ENCODE measurements at places on chromosomes 13 and 19.

DNA sequence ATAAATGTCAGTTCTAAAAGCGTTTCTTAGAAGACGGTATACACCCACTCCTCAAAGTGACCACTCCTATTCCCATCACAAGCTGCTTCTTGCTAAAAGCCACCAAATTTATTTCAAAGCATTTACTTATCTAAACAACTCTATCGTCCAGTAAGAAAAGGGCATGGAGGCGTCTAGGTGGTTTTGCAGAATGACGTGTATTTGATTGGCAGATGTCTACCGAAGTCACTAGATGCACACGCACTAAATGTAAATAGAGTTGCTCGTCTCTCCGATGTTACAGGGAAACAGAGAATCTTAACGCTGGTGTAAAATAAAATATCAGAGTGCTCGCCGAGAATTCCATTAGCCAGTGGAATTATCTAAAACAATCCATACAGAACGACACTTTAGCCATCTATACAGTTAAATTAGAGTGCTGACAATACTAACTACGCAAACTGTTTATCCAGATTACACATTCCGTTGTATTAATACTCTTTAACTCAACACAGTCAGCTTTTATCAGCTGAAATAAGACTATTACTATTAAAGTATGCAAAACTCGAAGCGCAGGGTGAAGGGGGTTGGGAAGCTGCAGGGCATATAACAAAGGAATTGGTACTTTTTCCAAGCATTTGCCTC is 1.9 kb downstream of the KLF12 start:
- DNase-seq = no peak

- peak; percentile 52 for DNase-seq
These were observed 2.1 kb downstream of the MAST1 start for GRCh38 chr19:12840091-12841079.

- no peak for DNase-seq
These were observed 97.1 kb downstream of the HSPH1 start for GRCh38 chr13:31064636-31065035.

GRCh38 chr19:34232566-34233481 is 21.5 kb upstream of the GARRE1 start:
- DNase-seq = no peak

DNA sequence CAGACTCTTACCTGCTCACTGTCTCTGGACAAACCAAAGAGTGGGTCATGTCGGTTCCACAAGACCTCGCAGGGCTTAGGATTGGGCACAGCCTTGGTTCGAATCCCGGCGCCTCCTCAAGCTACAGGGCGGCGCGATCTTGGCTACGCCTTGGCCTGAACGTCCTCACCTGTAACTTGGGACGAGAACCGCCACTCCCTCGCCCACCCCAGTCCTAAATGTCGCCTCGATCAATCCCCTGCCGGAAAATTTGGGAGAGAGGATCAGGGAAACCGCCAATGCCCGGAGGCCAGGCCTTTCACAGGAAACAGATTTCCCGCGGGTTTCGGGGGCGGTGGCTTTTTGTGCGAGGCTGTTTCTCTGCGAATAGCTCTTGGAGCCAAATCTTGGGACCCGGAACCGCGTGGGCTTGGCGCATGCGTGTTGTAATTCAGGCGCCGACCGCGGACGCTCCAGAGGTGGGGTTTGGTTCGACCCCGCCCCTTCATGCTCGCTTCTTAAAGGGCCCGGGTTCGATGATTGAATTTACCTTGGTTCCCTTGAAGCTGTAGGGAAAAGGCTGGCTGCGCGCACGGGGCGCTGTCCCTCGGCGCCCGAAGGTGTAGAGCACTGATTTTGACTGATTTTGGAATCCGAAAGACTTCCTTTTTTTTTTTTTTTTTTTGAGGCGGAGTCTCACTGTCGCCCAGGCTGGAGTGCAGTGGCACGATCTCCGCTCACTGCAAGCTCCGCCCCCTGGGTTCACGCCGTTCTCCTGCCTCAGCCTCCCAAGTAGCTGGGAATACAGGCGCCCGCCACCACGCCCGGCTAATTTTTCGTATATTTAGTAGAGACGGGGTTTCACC is at the start of gene NR2C2AP:
TSS of gene NR2C2AP (minus strand) at position 403 of the 845 bp plus-strand sequence. CDS start at position 49, 354 bp downstream.
- DNase-seq = peak; percentile 43

GRCh38 chr13:24854311-24854710 is 90.3 kb downstream of the RNF17 start:
- DNase-seq = no peak

GRCh38 chr13:73987618-73988017 is 146.6 kb downstream of the KLF12 start:
- DNase-seq = no peak

DNA sequence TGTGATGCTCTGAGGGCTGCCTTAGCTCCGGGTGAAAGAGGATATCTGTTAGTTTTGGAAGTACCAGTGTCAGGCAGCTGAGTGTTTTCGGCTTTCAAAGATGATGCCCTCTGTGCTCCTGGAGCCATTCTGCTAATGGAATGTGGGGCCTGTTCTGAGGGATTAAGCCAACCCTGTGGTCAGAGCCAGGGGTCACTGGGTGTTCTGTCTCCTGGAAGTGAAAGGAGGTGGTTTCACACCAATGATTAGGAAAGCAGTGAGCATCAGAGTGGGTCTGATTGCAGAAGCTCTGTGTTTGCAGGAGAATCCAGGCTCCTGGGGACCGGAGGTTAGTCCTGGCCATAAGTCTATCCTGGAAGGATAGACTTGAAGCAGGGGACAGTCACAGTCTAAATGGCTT is 94.6 kb downstream of the UQCRFS1 start:
- no peak for DNase-seq

DNA sequence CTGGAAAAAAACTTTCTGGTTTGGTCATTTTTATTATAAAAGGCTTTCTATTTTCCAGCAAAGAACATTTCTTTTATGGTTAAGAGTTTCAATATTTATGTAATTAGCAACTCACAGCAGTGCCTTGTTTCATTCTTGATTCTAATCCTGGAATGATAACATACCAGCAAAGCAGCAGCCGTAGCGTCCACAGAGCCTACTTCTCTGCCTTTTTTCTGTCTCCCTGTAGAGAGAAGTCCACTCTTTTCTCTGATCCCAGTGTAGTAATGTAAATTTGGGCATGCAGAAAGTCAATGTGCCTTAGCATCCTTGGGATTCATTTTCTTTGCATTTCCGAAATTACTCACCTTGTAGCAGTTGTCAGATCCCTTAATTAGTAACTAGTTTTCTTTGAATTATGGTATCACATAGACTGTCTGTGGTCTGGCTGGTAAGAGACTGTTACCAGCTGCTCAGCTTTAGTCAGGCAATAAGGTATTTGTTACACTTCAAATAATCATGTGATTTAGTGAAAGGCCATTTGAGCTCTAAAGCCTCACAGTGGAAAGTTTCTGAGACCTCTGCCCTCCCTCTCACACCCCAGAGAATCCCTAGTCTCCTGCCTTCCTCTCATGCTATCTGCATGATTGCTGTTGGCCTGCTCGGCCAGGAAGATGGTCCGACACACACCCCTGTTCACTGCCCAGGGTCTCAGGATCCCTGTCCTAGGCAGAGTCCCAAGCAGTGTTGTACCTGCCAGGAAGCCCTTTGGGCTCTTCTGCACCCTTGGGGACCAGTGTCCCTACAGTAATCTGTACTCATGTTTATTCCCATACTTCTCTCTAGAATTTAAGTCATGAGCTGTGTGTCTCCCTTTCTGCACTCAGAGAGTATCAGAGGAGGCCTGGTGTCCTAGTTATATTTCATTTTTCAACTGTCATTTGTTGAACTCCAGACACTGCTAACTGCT is 86.3 kb downstream of the LRCH1 start:
- DNase-seq = no peak

DNA sequence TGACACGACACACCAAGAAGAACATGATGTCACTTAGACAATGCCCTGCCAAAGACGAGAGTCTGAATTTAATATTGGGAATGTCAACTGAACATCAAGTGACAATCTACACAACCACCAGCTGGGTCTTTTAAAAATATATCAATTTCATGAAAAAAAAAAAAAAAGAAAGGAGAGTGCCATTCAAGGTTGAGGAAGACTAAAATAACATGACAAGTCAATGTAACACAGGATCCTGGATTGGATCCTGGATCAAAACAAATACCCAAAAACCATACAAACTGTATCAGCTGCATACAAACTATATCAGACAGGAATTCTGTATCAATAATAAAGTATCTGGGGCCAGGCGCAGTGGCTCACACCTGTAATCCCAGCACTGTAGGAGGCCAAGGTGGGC is 4.7 kb downstream of the ZNF329 start:
- DNase-seq = no peak

DNA sequence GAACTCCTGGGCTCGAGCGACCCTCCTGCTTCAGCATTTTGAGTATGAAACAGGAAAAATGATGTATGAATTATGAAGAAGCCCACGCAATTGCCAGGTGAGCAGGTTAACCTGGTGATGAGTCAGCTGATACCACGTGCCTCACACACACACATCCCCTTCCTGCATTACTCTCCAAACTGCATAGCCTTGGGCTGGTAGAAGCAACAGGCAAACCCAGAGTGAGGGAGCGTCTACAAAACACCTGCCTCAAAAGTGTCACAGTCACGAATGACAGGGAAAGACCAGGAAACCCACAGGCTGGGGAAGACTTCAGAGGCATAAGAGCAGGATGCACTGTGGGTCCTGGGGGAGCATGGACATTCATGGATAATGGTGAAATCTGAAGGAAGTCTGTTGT is 192.8 kb upstream of the IRS2 start:
- DNase-seq = no peak

GRCh38 chr19:15381429-15381828 is 1.8 kb upstream of the AKAP8 start:
- no peak for DNase-seq

DNA sequence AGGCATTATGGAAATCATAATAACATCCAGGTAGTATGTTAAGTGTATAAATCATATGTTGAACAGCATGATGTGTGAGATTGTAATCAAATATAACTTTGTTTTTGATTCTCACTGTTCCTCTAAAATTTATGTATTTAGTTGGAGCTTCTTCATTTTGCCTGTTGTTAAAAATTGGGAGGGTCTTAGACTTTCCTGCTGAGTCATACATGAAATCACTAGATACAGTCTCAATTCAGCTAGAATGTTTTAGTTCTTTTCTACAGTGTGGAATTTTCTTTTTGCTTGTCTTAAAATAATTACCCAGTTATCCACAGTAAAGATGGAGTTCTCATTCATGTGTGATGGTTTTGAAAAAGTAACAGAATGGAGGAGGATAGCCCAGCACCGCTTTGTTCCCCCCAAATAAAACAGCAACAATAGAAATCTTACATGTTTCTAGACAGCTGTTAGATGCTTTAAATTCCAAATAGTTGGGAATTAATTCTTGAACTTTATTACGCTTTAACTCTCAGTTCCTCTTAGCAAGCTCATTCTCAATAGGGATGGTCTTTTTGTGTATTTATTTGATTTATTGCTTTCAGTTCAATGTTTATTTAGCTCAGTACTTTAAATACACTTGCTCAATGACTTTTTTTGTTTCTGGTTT is 109.5 kb downstream of the PDS5B start:
- no peak for DNase-seq

DNA sequence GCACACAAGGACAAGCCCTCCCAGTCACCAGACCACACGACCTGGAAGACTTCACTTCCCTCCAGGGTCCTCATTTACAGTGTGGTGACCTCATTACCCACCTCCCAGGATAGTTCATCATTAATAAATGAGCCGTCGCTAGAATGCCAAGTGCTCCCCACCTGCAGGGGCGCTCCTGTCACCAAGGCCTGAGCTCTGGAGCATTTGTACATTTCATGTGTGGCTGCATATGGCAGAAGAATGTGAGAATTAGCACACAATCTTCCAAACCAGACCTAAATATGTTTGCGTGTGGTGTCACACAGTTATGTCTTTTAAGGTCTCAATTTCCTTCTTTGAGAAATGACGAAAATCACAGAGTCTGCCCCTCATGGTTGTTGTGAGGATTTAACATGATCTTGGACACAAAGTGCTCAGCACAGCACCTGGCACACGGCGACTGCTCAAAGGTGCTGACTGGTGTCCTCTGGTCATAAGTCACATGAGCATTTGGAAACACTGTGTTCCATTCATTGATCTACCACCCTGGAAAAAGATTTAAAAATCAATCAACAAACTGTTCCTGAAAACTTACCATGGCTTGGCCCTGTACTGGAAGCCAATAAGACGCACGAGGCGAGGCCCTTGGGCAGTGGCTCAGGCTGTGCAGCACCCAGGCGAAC is 150.6 kb upstream of the SPACA7 start:
- DNase-seq = no peak

DNA sequence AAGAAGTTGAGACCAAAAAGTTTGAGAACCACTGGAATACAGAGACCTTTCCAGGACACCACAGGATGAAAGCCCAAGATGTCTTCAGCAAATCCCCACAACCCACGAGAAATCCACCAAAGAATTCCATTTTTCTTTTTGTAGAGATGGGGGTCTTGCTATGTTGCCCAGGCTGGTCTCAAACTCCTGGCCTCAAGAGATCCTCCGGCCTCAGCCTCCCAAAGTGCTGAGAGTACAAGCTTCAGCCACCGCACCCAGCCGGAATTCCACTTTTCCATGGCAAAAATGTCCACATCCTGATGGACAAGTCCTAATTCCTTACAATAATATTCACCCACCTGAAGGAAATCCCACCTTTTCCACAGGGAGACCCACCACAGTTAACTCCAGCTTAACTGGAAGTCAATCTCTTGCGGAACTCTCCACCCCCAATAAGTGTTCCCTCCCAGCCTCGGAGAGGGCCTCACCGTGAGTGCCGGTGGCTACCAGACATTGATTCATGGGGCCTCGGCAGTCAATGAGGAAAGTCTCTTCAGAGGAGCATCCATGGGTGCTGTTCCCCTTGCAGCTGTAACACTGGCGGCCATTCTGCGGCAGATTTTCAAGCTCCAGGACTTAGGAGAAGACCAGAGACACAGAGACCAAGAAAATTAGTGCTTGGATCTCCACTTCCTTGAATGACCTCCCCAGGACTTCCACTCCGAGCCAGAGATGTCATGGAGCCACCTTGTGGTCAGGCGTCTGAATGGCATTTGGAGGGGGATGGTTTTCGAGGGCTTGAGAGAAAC is 12.3 kb upstream of the CADM4 start:
- DNase-seq = no peak

- no peak for DNase-seq
These were observed 16.9 kb downstream of the BIVM start for GRCh38 chr13:102815788-102816187.

- DNase-seq = no peak
These were observed 1219.1 kb downstream of the UQCRFS1 start for GRCh38 chr19:27993619-27994570.

GRCh38 chr13:22009500-22009899 is 338.6 kb downstream of the FGF9 start:
- no peak for DNase-seq

DNA sequence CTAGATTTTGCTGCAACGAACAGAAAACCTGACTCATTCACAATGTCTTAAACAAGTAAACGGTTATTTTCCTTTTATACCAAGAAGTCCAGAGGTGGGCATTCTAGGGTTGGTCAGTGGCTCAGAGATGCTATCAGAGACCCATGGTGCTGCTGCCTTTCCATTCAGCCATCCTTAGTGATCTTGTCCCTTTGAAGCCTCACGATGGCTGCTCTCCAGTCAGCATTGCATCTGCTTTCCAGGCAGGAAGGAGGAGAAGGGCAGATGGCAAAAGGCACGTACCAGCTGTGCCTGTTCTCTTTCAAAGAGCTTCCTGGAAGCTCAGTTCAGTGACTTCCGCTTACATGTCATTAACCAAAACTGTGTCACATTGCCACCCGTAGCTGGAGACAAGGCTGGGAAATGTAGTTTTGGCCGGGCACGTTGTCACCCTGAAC is 30.1 kb downstream of the WDFY2 start:
- no peak for DNase-seq
